SHP77 treated with DMSO at 0.1 percent for 48 hours (cell line): ENCODE measurements at places on chromosomes 11 and 22.

- no peak for DNase-seq
Observed at GRCh38 chr11:13258855-13259254, 18.7 kb upstream of the BMAL1 start.

DNA sequence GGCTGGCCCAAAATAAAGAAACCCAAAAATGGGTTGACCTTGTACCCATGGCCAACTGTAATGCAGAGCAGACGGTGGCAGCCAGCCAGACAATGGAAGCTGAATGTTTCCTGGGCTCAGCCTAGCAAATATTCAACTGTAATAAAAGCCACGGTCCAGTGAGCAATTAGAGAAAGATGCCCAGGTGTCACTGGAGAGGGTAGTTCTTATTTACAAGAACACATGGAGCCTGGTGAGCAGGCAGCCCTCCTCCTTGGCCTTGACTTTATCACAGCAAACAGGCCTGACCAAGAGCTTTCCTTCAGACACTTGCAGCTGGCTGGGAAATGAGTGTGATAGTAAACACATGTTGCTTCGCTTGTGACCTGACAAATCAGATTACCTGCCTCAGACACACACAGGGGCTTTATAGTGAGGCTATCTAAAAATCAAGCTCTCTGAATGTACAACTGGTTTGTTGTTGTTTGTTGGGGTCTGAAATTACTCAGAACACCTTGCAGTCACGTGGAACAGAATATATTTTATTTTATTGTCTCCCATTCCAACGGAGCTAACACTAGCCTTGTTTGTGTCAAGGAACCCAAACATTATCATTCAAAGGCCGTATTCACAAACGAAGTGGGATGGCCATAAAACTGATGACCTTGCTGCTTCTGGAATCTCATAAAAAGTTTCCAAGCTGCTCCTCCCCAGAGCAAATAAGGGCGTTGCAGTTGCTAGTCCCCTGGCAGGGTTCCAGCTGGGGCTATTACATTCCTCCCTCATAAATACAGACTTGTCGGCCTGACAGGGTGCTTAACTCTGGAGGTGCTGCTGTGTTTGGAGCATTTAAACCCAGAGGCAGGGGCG is 161.1 kb downstream of the BBOX1 start:
- DNase-seq, result peak; percentile 59

GRCh38 chr11:103862094-103862801 is 174.2 kb upstream of the DDI1 start:
- DNase-seq, result no peak

- DNase-seq, result no peak
Observed at GRCh38 chr22:30705710-30706651, 11.3 kb downstream of the OSBP2 start.

DNA sequence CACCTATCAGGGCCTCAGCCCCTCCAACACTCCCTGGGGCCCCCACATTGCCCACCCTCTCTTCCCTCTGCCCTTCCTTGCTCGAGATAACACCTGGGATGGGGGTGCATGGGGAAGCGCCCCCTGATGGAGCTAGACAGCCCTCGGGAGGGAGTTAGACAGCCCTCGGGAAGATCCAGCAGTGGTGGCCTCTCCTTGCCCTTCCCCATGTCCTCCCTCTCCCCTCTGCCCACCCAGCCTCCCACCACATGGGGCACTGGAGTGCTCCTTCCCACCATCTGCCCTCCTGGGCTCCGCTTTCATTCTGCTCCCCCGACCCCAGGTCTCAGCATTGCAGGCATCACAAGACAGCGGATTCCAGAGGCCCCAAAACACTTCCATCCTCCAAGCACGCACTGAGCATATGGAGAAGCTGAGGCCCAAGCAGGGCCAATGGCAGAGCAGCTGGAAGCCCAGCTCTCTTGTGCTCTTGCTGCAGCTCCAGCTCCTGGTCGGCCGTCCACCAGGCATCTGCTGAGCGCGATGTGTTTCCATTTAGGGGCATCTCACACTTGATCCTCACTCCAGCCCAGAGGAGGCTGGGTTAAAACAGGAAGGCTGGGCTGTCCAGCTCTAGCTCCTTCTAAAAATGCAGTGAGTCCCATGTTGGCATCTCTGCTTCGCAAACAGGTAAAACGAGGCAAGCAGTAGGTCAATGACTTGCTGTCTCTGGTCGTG is 65.6 kb downstream of the IGLL1 start:
- no peak for DNase-seq

GRCh38 chr11:130514851-130515250 is 66.4 kb downstream of the ADAMTS15 start:
- DNase-seq, result no peak

- DNase-seq, result no peak
Observed at GRCh38 chr11:22465620-22466019, 127.4 kb downstream of the SLC17A6 start.

- no peak for DNase-seq
Observed at GRCh38 chr11:19646921-19647320, 65.7 kb upstream of the NAV2 start.

DNA sequence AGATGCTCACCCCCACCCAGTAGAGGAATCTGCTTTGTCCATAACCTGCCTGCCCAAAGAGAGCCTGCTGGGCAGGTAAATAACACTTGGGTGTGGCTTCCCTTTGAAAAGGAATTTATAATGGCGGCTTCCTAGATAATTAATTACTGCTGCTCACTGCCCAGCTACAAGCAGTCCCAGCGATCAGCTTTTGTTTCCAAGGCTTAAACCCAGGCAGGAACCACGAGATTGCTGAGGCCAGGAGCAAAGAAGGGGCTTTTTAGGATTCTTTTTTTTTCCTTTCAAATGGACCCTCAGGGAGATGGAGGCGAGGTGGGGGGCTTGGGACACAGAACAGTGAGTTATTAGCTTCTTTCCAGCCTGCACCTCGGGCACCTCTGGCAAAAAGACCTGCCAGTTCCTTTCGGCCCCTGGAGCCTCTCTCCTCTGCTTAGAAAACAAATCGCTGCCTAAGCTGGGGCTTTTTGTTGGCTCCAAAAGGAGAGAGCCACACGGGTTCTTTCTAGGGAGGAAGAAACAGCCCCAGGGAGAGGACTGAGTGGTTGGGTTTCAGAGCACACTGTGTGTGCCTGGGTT is 107.2 kb downstream of the TSPAN18 start:
- no peak for DNase-seq

GRCh38 chr22:46092011-46092410 is 58.3 kb upstream of the PPARA start:
- DNase-seq, result no peak

- DNase-seq, result no peak
Observed at GRCh38 chr11:44067266-44067665, 1.2 kb downstream of the ACCS start.

GRCh38 chr22:27810609-27811151 is 9.1 kb upstream of the MN1 start:
- DNase-seq, result peak; percentile 4

- DNase-seq, result no peak
Observed at GRCh38 chr22:37203354-37204044, 8.8 kb downstream of the SSTR3 start.

DNA sequence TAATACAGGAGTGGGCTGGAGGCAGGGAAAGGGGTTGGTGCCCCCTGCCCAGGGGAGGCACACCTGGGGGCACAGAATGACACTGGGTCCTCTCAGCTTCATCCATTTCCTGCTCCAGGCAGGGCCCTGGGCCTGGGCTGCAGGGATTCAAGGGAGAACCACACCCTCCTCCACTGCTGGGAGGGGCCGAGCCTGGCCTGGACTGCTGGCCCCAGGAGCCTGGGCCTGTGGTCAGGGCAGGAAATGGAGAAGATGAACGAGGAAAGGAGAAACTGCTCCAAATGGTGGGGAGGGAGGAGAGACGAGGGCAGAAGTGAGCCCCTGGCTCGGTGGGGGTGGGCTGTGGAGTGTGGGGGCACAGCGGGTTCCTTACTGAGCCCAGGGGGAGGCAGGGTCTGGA is 38.1 kb upstream of the KCNQ1OT1 start:
- no peak for DNase-seq

DNA sequence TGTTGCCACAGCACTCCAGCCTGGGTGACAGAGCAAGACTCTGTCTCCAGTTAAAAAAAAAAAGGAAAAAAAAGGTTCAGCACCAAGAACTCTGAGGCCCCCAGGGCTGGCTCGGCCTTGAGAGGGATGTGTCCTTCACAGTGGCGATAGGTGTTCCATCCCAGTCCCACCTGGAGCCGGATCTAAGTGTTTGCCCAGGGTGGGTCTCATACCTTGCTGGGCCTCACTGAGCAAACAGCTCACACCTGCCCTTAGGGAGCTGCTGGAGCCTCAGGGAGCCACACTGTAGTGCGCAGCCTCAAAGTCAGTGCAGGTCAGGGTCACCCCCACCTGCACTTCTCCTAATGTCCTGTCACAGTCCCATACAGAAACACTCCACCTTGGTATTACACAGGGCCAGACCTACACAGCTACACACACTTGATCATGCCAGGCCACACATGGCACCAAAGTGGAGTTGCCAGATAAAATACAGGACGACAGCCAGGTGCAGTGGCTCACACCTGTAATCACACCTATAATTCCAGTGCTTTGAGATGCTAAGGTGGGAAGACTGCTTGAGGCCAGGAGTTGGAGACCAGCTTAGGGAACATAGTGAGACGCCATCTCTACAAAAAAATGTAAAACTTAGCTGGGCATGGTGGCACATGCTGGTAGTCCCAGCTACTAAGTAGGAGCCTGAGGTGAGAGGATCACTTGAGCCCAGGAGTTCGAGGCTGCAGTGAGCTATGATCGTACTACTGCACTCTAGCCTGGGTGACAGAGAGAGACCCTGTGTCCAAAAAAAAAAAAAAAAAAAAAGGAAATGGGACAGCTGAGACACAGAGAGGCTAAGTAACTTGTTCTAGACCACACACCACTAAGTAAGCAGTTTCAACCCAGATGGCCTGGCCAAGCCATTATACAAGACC is 7.3 kb downstream of the STARD10 start:
- peak; percentile 30 for DNase-seq

GRCh38 chr11:77801477-77801876 is 19.0 kb downstream of the RSF1 start:
- DNase-seq, result no peak

DNA sequence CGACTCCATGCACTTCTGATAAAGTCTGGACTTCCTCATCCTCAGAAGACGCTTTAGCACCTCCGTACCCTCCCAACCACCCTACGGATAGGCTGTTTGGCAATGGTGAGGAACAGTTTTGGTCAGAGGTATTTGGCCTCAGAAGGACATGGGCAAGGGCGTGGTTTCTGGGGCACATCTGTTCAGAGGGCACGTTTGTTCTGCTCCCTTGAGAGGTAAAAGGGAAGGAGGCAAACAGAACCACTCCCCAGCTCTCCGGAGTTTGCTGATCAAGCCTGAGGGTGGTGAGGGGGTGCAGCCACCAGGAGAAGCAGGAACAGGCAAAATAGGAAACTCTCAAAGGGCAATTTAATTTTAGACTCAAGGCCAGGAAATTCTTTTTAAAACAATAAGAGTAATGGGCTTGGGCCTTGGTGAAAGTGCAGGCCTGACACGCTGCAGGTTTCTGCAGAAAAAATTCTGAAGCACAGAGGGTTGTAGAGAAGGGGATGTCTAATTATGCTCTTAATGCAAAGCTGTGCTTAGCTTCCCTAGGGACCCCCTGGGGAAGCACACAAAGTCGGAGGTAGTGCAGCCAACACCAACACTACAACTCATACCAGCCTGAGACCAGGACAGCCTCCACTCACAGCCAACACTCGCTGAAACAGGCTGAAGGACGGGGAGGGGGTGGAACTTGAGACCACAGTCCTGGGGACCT is 23.3 kb downstream of the ETS1 start:
- no peak for DNase-seq

DNA sequence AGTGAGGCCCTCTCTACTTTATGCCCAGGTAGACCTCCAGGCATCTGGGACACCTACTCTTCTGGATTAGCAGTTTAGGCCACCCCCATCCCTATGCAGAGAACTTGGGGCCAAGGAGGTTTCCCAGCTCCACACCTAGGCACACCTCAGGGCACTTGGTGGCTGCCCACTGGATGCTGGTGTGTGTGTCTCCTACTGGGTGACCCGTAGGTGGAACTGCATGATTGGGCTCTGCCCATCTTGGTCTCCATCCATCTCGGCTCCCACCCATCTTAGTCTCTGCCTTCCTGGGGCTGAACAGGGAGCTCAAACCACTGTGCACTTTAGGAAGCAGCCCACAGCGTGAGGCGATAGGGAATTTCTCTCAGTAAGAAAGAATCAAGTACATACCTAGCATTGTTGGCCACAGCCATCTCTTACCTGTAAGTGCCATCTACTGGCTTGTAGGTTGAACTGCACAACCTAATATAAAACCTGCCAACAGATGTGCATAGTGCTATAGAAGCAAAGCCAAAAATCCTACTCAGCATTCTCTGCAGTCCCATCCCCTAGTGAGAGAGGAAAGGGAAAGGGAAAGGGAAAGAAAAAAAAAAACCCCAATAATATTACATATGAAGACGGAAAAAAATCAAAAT is 61.6 kb upstream of the PTPN5 start:
- peak; percentile 24 for DNase-seq

GRCh38 chr22:36979016-36979910 is 40.0 kb downstream of the TST start:
- no peak for DNase-seq

GRCh38 chr22:46626911-46627805 is 7.0 kb downstream of the GRAMD4 start:
- no peak for DNase-seq

DNA sequence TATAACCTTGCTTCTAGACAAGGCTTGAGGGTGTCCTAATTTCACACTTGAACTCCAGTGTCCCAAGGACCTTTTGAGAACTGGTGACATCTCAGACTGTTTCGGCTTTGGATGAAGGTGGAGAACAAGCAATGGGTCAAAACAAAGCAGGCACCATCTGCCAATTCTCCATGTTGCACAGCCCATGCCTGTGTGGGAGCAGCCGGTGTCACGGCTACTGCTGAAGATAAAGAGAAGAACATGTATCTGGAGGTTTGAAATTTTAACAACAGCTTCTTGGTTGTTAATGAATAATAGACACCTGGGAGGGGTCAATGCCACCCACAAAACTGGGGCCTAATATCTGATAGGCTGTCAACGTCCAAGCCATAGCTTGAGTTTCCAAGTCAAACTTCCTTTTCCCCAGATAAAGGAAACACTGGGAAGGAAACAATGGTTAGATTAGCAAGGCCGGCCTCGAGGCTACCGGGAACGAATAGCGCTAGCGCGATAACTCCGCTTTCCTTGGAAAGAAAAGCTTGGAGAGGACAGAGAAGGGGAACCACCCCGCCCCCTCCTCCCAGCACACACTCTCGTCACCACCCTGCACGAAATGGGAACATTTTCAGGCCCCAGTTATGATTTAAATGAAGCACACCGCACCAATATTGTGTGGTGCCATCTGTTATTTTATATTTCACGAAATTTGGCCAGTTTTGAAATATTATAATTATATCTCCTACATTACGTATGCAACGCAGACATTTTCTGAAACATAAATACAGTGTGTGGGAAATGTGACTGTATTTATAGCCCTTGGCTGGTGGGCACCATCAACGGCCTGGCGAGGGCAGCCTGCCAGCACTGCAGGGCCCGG is 21.8 kb upstream of the OPCML start:
- no peak for DNase-seq

- no peak for DNase-seq
Observed at GRCh38 chr11:75911459-75911858, 96.4 kb downstream of the UVRAG start.
